GM06990 (cell line): ENCODE measurements at places on chromosomes 1 and 21.
A peak's percentile ranks its signal among the peaks of the same experiment; 100 is the strongest.

GRCh38 chr1:109191377-109191776 lies 22.3 kb upstream of the SARS1 start:
- DNase-seq = no peak

GRCh38 chr21:39696618-39697017 lies 48.4 kb upstream of the IGSF5 start:
- no peak for DNase-seq

DNA sequence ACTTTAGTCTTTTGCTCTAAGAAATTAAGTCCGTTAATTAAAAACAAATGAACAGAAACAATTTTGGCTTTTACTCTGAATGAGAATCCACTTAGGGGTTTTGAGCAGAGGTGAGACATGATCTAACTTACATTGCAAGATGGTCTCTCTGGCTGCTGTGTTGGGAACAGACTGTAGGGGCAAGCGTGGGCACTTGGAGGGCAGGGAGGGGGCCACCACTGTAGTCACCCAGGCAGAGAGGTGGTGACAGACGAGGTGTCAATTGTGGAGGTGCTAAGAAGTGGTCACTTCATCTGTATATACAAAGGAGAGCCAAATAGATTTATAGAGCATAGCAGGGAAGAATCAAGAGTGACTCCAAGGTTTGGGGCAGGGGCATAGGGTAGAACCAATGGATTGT lies 71.1 kb upstream of the IRF2BP2 start:
- no peak for DNase-seq

DNA sequence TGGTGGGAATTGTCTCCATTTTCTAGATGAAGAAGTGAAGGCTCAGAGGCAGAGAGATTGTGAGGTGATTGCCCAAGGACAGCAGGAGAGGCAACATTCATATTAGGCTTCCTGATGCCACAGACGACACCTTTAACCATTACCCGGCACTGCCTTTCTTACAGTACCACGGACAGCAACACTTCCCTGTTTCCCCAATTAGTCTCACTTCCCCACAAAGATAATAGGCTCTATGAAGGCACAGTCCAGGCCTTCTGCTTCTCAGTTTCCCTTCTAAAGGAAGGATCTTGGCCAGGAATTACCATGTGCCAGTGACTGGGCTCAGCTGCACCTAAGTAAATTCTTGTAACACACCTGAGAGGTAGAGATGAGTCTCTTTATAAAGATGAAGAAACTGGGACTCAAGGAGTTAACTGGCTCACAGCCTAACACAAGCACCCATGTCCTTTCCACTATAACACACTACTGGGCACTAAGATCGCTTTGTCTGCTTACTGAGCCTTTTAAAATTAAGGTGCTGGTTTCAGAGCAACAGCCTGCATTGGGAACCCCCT lies 9.6 kb downstream of the IGSF9 start:
- DNase-seq = no peak

GRCh38 chr1:78553859-78554258 lies 63.1 kb downstream of the PTGFR start:
- DNase-seq = no peak

GRCh38 chr1:238690415-238690814 lies 696.0 kb upstream of the CHRM3 start:
- DNase-seq = no peak

DNA sequence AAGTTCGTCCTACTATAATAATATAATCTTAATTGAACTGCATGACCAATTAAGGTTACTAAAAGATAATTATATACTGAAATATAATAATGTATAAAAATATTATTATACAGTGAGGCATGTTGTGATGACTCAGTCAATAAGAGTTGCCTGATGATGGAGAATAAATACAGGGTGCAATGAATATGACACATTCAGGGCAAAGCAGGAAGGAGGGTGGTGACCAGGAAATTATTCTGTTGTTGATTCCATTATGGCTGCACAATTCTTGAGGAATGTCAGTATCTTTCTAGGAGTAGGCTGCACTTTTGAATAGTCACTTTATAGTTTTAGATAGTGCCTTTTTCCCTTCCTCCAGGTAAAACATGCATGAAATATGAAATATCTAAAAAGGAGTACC lies 46.4 kb upstream of the RGS21 start:
- DNase-seq = no peak

- no peak for DNase-seq
These were observed 23.9 kb downstream of the S1PR1 start for GRCh38 chr1:101260556-101261350.

- no peak for DNase-seq
These were observed 31.7 kb downstream of the ABL2 start for GRCh38 chr1:179197690-179198297.

DNA sequence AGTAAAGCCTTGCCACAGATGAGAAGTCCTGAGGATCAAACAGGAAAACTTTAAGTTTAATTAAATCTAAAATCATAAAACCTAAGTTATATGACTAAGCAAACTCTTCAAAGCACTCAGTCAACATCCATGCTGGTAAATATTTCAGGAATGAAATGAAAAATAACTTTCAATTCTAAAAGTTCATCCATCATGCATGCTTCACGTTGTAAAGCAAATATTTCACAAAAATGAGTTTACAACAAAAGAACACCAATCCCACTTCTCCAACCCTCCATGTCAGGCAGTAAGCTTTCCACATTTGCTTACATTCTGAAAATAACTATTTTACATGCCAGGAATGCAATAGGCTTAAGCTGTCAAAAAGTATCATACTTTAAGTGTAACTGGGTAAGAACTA lies 16.8 kb downstream of the APP start:
- no peak for DNase-seq

- DNase-seq = no peak
These were observed 69.6 kb downstream of the PGM1 start for GRCh38 chr1:63662841-63663240.

DNA sequence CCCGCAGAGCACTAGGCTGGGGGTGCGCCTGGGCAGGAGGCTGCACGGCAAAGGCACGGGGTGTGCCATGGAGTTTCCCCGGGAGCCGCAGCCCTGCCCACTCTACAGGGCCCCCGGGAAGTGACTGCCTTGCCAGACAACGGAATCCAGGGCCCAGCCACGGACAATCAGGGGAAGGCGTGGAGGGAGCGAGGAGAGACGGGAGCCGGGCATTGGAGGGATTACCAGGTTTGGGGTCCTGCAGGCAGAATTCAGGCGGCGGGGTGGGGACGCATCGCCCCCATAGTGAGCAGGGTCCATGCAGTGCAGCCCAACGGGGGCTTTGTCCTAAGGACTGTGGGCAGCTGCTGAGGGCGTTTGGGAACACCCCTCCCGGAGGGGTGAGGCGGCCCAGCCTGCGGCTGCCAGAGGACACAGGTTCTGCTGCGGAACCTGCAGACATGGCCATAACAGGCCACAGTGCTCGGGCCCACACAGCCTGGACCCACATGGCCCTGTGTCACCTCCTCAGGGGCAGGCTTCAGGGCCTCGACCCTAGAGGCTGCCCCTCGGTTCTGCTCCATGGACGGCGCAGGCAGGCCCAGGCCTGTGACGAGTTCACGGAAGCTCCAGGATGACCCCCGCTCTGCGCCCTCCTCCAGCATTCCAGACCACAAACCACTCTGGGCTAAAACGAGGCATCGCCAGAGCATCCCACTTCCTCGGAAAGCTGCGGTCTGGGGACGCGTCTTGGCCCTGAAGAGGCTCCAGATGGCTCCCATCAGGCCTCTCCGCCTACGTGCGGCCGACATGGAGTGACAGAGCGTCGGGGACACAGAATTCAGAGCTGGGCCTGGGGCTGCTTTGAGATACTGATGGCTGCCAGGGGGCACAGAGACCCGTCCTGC lies 54.5 kb downstream of the COL6A1 start:
- no peak for DNase-seq

- DNase-seq = peak; percentile 96
These were observed 165.3 kb downstream of the TOMM20 start for GRCh38 chr1:234963180-234963903.

GRCh38 chr1:119179051-119179450 lies 38.6 kb upstream of the WARS2 start:
- DNase-seq = no peak

- DNase-seq = peak; percentile 77
These were observed 20.4 kb downstream of the AGRN start for GRCh38 chr1:1040004-1040991.

GRCh38 chr1:19405761-19406487 lies 79.4 kb downstream of the CAPZB start:
- no peak for DNase-seq

DNA sequence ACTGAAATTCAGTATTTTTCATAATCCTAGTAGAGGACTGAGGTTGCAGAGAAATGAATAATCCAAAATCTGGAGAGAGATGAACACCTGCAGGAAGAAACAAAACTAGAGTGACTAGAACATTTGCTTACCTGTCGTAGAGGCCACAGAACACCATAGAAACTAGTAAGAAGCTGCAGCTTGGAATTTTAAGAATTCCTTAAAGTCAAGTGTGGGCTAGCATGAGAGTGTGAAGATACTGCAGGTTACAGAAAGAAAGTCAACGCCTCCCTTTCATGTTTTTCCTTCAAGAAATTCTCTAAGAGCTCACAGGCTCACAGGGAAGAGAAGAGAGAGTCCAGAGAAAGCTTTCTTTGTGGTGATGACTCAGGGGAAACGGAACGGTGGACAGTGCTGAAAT lies 633.7 kb downstream of the LRRIQ3 start:
- DNase-seq = no peak

GRCh38 chr1:1758692-1759455 lies 19.4 kb downstream of the NADK start:
- DNase-seq = no peak

DNA sequence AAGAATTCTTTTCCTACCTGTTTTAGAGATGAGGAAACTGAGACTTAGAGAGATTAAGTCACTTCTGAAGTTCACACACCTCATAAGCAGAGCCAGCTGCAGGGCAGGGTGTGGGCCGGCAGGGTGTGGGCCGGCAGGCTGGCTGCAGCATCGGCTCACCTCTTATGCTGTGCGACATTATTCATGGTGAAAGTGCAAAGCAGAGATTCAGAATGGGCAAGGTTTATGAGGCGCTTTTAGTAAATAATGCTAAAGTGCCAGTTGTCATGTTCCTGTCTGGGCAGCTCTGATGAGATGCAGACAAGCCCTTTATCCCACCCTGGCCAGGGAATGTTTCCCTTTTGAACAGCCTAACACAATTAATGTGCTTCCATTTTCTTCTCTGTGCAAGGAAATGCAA lies 14.6 kb downstream of the MAB21L3 start:
- no peak for DNase-seq

DNA sequence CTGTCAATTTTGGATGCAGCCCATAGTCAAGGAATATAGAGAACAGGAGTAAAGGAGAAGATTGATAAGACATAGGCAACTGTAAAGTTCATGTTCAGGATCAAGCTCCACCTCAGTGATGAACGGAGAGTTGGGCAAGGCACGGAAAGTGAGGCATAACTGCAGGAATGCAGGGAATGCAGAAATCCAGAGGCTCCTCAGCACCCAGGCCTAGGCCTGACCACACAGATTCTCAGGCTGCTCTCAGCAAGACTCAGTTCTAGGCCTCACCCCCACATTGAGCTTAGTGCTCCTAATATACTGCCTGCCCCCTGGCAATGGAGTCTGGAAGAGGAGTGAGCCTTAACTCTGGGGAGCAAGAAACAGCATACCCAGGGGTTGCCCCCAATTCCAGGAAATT lies 36.3 kb upstream of the S1PR1 start:
- no peak for DNase-seq

DNA sequence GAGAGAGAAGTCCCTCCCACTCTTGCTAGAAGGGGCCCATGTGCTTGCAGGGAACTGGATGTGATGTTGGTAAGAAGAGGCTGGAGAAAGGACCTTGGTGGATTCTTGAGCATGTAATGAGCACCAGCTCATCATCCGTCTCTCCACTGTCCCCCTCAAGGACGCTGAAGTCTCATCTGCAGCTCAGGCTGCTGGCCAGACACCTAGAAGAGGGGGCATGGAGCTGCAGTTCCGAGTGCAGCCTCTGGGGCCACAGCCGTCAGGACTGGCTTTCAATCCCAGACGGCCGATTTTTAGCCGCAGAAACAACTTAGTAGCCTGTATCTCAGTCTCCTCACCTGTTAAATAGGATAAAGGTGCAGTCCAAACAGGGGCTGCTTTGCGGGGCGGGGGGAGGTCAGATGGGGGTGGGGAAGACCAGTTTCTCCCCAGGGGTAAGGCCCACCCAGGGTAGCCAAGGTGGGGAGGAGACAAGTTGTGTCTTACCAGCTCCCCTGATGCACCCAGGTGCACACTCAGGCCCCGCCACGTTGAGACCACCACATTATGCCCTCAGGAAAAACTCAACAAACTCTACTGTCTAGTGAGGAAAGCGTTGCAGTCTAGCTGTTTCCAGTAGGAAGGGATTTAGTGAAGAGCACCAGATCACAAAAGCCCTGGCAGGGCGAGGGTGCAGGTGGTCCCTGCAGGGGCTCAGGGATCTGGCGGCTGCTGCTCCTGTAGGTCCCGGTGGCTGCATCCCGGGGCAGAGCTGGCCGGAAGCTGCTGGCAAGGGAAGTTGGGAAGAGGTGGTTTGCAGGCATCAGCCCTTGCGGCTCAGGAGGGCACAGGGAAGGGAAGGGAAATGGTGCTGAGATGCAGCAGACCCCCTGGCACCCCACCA lies 29.5 kb downstream of the LDLRAP1 start:
- no peak for DNase-seq

DNA sequence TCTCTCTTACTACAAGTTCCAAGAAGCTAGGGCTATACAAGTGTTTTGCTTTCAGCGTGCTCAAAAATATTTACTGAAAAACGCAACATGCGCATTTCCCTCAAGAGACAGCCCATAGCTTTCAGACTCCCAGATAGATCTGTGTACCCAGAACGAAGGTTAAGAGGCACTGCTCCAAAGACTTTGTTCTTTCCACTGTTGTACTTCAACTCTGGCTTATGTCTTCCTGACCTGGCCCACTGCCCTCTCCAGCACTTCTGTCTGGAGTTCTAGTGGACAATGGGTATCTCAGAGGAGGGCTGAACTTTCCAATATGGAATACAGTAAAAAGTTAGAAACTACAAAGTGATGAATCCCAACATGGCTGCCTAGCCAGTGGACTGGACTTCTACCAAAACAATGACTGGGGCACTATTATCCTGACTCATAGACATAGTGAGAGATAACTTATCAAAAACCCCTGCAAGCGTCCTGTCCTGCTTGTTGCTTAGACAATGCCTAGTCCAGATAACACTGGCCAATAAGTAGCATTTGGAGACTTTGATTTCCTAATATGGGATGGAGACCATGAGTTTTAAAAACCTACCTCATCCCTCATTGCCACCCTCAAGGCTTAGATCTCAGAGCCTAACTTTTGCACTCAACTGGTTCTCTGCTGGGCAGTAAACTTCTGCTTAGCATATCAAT lies 8.8 kb upstream of the ADAR start:
- no peak for DNase-seq

- DNase-seq = no peak
These were observed 8.7 kb downstream of the ADAMTS1 start for GRCh38 chr21:26836528-26836927.

- DNase-seq = no peak
These were observed 7.8 kb downstream of the PSMB2 start for GRCh38 chr1:35633547-35633946.

DNA sequence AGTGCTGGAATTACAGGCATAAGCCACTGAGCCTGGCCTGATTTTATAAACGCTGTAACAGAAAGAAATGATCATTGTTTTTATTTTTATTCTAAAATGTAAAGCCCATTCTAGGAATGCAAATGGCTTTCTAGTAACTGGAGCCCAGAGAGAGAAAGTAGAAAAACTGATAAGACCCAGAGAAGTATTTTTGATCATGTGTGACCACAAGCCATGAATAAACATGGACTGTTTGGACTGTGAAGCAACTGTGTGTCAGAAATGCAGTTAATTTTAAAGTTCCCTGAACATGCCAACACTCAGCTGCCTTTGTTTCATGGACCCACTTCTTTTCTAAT lies 39.7 kb downstream of the EIF2B3 start:
- DNase-seq = no peak
